ENCODE measurements at places on chromosomes 16 and 17.

DNA sequence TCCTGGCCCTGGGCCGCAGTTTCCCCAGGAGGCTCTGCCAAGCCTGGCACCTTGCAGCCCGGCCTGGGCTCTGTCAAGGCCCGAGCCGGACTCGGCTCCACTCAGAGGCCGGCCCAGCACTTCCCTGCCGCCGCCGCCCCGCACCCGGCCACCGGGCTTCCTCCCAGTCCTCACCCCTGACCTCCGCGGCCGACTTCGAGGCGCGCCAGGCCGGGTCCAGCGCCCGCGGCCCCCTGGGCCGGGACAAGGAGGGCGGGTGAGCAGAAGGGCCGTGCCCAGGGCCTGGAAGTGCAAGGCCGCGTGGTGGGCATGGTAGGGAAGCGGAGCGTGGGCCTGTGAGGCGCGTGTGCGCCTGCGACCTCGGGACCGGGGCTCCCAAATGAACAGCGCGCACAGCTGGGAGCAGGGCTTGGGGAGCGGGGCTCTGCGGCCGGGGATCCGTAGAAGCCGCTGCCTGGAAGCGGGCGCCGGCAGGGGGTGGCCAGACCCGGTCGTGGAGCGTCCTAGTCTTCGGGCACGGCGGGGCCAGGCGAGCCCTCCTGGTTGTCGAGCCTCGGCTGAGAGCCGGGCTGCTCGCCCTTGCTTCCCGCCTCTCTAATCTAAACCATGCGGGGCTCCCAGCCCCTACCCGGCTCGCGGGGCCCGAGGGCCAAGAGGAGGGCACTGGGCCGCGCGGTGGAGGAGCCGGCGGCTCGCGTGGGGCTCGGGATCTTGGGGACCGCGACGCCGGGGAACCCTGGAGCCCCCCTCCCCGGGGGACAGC is 503 bp upstream of the TBX4 start:
- DNase-seq: no peak

DNA sequence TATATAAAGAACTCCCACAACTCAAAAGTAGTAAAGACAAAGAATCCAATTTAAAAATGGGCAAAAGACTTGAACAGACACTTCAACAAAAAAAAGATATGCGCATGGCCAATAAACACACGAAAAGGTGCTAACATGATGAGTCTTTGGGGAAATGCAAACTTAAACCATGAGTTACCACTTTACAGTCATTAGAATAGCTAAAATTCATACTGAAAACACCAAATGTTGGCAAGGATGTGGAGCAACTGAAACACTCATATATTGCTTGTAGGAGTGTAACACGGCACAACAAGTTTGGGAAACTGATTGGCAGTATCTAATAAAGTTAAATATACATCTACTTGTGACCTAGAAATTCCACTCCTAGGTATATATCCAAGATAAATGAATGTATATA is 3.0 kb upstream of the PIK3R5 start:
- DNase-seq: no peak

DNA sequence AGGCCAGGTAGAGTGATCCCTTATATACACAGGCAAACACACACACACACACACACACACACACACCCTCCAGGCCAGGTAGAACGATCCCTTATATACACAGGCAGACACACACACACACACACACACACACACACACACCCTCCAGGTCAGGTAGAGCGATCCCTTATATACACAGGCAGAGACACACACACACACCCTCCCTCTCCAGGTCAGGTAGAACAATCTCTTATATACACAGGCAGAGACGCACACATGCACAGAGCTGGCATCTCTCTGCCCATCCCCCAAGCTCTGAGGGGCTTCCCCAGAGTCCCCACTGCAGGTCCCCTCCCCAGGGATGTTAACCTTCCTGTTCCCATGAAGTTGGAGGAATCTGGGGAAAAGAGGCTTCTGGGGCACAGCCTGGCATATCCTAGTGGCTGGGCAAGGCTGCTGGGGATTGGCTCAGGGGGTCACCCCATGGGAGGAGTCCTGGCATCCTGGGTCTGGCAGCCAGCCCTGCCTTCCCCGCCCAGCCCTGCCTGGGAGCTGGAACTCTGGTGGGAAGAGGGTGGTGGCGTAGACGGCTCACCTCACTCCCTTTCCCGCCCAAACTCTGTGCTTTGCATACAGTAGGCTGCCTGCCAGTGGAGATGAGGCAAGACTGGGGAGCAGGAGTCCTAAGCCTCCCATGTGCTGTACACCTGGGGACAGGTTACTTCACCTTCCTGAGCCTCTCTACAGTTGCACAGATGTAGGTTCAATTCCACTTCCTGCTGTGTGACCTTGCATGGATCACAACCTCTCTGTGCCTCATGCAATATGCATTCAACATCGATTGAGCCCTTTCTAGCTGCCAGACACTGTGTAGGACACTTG is 41.8 kb downstream of the TEKT5 start:
- DNase-seq: no peak

DNA sequence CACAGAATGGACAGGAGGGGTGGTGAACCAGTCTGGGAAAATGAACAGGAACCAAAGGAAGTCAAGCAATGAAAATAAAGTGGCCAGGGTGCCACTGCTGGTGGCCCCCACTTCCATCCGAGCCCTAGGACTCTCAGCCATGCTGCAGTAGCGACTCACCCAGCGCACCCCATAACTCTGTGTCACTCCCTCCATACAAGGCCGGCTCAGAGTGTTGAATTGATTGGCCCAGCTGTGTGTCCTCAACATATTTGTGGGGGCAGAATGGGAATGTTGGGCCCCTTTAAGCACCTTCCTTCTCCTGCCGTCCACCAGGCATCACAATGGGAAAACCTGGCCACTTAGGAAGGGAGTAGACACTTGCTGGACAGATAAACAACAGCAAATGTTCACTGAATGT is 169.0 kb upstream of the SDK2 start:
- no peak for DNase-seq

- no peak for DNase-seq
Measured at GRCh38 chr16:28923231-28923587, 1.8 kb downstream of the RABEP2 start.

DNA sequence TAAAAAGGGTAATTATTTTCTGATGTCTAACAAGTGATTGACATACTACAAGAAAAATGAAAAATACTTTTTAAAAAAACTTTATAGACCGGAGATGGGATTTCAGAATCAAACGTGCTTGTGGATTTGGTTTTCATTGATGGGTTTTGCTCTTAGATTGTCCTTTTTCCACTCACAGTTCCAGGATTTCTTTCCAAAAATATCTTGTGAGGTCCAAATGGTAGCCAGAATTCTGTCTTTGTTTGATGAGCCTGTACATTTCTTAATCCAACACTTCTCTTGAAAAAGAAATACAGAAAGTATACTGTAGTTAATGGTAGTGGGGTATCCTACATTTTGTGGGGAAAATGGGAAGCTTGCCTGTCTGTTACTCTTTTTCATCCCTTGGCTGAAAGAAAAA is 329.3 kb downstream of the KCNJ2 start:
- DNase-seq: no peak

GRCh38 chr17:83067718-83068261 is 11.6 kb upstream of the METRNL start:
- DNase-seq: no peak

- no peak for DNase-seq
Measured at GRCh38 chr16:15576960-15577958, 65.7 kb downstream of the MARF1 start.

DNA sequence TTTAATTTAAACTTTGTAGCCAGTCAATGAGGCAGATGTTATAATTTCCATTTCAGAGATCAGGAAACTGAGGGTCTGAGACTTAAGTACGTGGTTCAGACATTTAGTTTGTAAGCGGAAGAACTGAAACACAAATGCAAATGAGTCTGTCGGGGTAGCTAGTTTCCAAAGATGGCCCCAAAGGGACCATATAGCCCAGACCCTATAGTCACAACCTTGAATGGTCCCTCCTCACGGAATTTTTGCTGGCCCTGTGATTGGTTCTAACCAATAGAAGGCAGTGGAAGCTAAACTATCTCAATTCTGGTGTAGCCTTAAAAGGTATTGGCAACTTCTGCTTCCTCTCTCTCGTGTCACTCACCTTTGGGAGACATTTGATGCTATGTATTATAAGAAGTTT is 7.5 kb upstream of the BCO1 start:
- no peak for DNase-seq

DNA sequence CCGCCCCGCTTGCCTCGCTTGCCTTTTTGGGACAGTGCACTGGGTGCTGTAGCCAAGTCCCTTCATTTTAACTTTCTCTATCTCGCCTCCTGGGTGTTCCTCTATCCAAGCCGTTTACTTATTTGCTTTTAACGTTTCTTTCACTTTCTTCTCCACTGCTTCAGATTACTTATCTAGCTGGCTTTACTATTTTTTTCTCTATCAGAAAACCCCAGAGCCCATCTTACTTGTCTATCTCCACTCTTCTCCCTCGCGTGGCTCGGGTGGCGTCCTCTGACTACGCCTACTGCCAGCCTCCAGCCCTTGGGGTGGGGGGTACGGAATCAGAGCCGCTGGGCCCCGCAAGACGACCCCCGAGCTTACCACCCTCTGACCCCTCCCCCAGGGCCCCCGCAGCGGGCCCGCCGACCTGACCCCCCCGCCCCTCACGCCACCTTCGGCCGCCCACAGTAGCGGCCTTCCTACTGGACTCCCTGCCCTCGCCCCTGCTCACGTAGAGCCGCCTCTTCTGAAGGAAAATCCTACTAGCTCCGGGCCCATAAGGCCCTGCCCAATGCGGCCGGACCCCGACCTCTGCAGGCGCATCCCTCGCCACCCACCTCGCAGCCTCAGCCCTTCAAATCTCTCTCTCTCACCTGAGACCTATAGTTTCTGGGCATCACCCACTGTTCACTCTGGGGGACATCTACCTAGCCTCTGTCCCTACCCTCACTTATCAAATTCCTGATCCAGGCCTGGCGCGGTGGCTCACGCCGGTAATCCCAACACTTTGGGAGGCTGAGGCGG is 1.0 kb upstream of the SLC12A4 start:
- DNase-seq: no peak

GRCh38 chr17:49146620-49147306 is 14.2 kb downstream of the B4GALNT2 start:
- no peak for DNase-seq

GRCh38 chr17:17108451-17109049 is 66.3 kb downstream of the MPRIP start:
- DNase-seq: no peak

GRCh38 chr16:84907575-84907974 is 87.8 kb downstream of the CRISPLD2 start:
- DNase-seq: no peak

DNA sequence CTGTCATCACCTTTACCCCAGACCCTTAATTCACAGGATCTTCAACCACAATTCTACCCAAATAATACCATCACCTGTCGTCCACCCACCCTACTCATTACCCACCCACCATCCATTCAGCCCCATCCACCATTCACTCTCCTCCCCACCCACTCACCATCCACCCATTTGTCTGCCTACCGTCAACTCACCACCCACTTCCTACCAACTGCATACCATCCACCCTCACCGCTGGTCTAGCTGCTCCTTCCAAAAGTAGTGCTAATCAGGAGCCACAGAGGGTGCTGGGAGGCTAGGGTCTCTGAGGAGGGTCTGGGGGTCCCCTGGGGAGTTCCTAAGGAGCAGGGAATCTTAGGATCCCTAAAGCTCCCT is 12.0 kb upstream of the IGFBP4 start:
- DNase-seq: no peak

- no peak for DNase-seq
Measured at GRCh38 chr17:47697906-47698711, 4.1 kb downstream of the TBKBP1 start.

GRCh38 chr17:56868716-56869115 is 34.8 kb downstream of the DGKE start:
- no peak for DNase-seq

GRCh38 chr16:49464877-49465504 is 91.4 kb downstream of the C16orf78 start:
- DNase-seq: no peak
